Motor neuron (in vitro differentiated cells): ENCODE measurements at places on chromosomes 16 and 17. TPM values are rescaled to one million over a fixed set of nuclear protein-coding genes. Genes with fewer than 3 reads are reported as not detected.

The KRT9 gene
- 0.46 and 0.54 TPM in 2 replicates for total RNA-seq

The HBA2 gene
- not detected in 2 replicates for total RNA-seq

The CTRL gene
- total RNA-seq = 0.86 and 2.8 TPM in 2 replicates

The SLC35G6 gene
- 0.54 and 0.55 TPM in 2 replicates for total RNA-seq

The ASPHD1 gene
- 26.2 and 26.7 TPM in 2 replicates for total RNA-seq

The CPHXL2 gene
- 1.2 and 1.5 TPM in 2 replicates for total RNA-seq

The CD300E gene
- total RNA-seq = 0.31 and 0.49 TPM in 2 replicates

The WNK4 gene
- 0.18 and 2.6 TPM in 2 replicates for total RNA-seq

The CCL16 gene
- 0.93 TPM in 1 of 2 replicates, not detected in the other for total RNA-seq

The CENPV gene
- total RNA-seq = 296 and 310 TPM in 2 replicates

The CD79B gene
- total RNA-seq = 0.36 and 0.42 TPM in 2 replicates

The B4GALNT2 gene
- 0.05 TPM in 2 replicates for total RNA-seq

The SHISA6 gene
- 22.0 and 24.8 TPM in 2 replicates for total RNA-seq

The GPR179 gene
- total RNA-seq = 1.0 and 1.3 TPM in 2 replicates

The DNAH17 gene
- 0.43 and 0.97 TPM in 2 replicates for total RNA-seq

The VPS35L gene
- total RNA-seq = 31.1 and 32.0 TPM in 2 replicates

The CACNG3 gene
- 0.35 TPM in 1 of 2 replicates, not detected in the other for total RNA-seq

The ZKSCAN2 gene
- total RNA-seq = 16.3 and 16.8 TPM in 2 replicates

The TOP2A gene
- 4.1 and 8.2 TPM in 2 replicates for total RNA-seq

The COG4 gene
- total RNA-seq = 40.8 and 43.4 TPM in 2 replicates

The UTP4 gene
- 27.5 and 32.3 TPM in 2 replicates for total RNA-seq

The C16orf86 gene
- 1.9 TPM in 2 replicates for total RNA-seq

The OTOA gene
- 0.47 and 0.58 TPM in 2 replicates for total RNA-seq

The RAP1GAP2 gene
- total RNA-seq = 0.76 and 1.2 TPM in 2 replicates

The MYH2 gene
- total RNA-seq = not detected in 2 replicates

The SAMD14 gene
- total RNA-seq = 10.4 and 14.1 TPM in 2 replicates

The C16orf96 gene
- 0.29 and 0.45 TPM in 2 replicates for total RNA-seq

The KREMEN2 gene
- 0.22 and 0.36 TPM in 2 replicates for total RNA-seq

The LRRC45 gene
- 8.4 and 10.9 TPM in 2 replicates for total RNA-seq

The CTF1 gene
- 1.9 and 2.9 TPM in 2 replicates for total RNA-seq

The KRTAP17-1 gene
- not detected in 2 replicates for total RNA-seq

The CCL8 gene
- 0.35 and 0.94 TPM in 2 replicates for total RNA-seq

The KCNJ18 gene
- not detected in 2 replicates for total RNA-seq

The CDRT15L2 gene
- not detected in 2 replicates for total RNA-seq

The OGFOD3 gene
- total RNA-seq = 20.6 and 22.2 TPM in 2 replicates

The PITPNM3 gene
- 9.2 and 10.1 TPM in 2 replicates for total RNA-seq

The CCR7 gene
- total RNA-seq = 0.36 TPM in 1 of 2 replicates, not detected in the other

The PARD6A gene
- total RNA-seq = 3.0 and 4.5 TPM in 2 replicates

The PLA2G10 gene
- 0.31 TPM in 1 of 2 replicates, not detected in the other for total RNA-seq
